ENCODE measurements at places on chromosomes 3 and 15.

- no peak for DNase-seq
These were observed 70.7 kb upstream of the UBE2E1 start for GRCh38 chr3:23735062-23735461.

DNA sequence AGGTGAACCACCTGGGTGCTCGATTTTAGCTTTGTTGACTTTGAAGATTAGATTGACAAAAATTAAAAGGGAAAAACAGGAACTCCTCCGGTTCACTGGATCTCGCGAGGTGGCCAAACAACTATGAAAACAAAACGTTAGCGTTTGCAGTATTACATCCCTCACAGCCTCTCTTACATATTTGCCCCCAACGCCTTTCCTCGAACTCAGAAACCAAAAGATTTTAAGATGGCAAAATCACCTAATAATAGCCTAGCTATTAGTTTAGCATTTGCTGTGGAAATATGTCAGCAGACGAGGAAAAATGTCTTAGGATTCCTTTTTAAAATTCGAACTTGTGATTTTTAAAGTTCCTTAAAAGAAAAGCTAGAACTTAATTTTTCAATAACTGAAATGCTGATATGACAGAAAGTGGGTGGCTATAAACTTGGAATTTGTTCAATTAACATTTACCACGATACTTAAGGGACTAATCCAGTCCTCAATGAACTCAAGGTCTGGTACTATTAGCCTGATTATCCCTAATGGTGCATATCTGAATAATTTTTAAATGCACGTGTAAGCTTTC, 491 bp upstream of the SENP7 start:
- DNase-seq = no peak

DNA sequence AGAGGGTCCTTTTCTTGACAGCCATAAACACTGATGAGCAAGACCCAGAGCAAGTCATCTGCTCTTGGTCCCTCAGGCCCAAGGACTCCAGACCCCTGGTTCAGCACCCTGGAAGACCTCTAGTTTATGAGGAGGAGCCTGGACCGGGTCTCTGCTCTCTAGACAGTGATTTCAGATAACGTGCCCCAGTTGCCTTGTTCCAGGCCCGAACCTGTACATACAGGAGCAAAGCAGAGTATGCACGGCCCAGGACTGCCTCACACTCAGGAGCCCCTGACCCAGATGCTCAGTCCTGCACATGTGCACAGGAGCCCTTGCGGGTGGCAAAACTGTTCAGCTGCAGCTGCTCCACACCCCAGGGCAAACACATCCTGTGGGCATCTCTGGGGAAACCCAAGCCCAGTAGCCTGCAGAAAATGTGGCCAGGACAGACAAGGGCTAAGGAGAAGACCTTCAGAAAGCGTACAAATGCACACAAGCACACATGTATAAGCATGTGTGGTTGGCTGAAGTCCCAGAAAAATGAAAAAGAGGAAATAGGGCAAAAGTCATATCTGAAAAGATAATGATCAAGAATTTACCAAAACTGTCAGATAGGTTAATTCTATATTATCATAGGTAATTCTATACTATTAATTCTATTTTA, 59.9 kb upstream of the CORO2B start:
- DNase-seq = no peak

DNA sequence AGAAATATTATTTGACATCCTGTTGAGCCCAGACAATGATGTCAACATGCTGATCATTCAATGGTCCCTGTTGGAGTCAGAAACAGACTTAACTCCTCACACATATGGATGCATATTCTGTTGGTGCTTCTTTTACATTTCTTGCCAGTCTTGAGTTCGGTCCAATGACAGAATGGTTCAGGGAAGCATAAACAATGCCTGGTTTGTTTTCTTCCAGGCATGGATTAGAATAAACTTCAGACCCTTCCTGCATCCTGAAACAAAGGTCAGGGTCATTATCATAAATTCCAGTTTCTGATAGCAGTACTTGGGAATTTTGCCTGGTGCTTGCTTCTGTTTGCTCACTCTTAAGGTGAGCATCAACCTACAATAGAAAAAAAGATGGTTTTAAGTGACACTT, 33.3 kb downstream of the BTLA start:
- no peak for DNase-seq

- no peak for DNase-seq
These were observed 8.6 kb downstream of the PTPRG start for GRCh38 chr3:61569856-61570580.

- no peak for DNase-seq
These were observed 71.5 kb downstream of the GSK3B start for GRCh38 chr3:120022729-120023128.

- peak; percentile 66 for DNase-seq
These were observed 43.8 kb upstream of the RPL35A start for GRCh38 chr3:197906023-197906849.

- DNase-seq = no peak
These were observed 7.3 kb upstream of the LMCD1 start for GRCh38 chr3:8494327-8494726.

DNA sequence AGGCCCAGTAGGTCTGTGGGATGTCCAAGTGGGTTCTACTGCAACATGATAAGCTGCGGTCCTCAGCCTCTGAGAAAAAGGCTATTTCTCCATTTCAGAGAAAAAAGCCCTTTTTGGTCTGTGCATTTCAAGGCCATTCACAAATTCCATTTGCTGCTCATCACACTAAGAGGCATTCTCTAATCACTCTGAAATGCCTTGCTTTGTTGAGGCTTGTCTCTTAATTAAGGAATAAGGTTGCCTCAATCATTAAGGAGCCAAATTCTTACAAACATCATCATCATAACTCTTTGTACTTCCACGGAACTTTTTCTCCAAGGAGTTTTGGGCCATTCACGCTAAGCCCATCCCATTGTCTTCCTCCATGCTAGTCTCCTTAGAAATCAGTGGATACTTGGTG, 74.4 kb downstream of the BOC start:
- DNase-seq = no peak

GRCh38 chr3:30187366-30187765, 419.0 kb upstream of the TGFBR2 start:
- no peak for DNase-seq

- DNase-seq = no peak
These were observed 464.1 kb upstream of the RARB start for GRCh38 chr3:24963762-24964625.

All from T-helper 17 cell (primary cell).